ENCODE measurements at places on chromosomes 2 and 18. TPM values are rescaled to one million over a fixed set of nuclear protein-coding genes. Genes with fewer than 3 reads are reported as not detected.

Gene RBM45
- polyA plus RNA-seq = 10.1 TPM

Gene SPC25
- 0.14 TPM for polyA plus RNA-seq

Gene C2orf78
- not detected for polyA plus RNA-seq

- H3K27me3 ChIP-seq = peaks cover 22% of the 10 kb centered on the region
- H3K4me3 ChIP-seq = no peak overlapping the region
- no peaks in the 10 kb centered on the region for H3K36me3 ChIP-seq
- H3K4me1 ChIP-seq = peaks cover 12% of the 10 kb centered on the region
- no peak overlapping the region for H3K27ac ChIP-seq
- DNase-seq = no peak
Observed at GRCh38 chr2:16010951-16011620, 70.7 kb downstream of the MYCN start.

DNA sequence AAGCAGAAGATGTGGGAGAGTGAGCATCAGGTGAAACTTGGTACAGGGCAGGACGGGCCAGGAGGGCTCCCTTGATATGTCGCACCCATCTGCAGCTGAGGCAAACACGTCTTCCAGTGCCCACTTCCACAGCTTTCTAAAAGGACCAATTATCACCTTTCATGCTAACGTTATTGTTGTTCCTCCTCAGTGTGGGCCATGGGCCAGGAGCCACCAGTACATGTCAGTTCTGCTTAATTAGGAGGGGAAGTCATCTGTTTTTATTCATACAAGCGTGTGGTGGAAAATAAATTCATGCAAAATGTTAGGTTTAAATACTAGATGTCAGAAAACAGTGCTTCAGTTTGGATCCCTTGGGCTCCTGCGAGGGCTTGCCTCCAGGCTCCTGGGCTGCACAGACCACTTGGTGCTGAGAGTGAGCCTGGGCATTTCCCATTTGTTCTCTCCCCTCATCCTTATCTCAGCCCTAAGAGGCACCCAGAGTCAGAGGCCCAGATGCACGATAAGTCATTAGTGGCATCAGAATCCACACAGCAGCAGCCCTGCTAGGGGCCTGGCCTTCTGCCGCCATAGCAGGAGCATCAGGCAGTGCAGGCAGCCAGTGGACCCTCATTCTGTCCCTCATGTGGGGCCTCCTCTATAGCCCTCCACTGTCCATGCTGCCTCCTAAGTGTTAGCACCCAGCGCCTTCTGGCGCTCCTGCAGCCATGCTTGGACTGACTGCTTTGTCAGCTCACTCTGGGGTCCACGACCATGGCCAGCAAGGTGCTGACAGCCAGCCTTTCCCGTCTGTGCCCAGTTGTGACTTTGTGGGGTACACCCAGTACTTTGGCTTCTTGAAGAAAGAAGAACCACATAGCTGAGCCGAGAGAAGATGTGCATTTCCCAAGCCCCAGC is 539.8 kb upstream of the RAB6C start:
- H3K36me3 ChIP-seq = no peaks in the 10 kb centered on the region
- H3K27ac ChIP-seq = no peak overlapping the region
- DNase-seq = no peak
- H3K4me3 ChIP-seq = no peak overlapping the region

DNA sequence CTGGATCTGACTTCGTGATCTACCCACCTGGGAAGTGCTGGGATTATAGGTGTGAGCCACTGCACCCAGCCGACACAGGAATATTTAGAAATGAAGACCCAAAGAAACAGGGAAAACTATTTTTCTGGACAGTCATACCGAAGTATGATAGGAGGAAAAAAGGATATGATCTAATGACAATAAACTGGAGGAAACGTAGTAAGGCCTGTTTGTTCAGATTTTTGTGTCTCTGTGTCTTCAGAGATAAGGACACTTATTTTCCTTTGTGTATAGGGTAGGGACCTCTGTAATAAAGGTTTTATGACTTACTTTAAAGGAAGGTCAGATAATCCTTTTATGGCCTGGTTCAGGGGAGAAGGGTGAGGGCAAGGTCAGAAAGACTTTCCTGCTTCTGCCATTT is 55.9 kb downstream of the GTF2A1L start:
- H3K36me3 ChIP-seq = no peaks in the 10 kb centered on the region
- no peak for DNase-seq
- no peak overlapping the region for H3K27ac ChIP-seq
- no peaks in the 10 kb centered on the region for H3K27me3 ChIP-seq
- H3K4me3 ChIP-seq = no peak overlapping the region
- H3K4me1 ChIP-seq = no peaks in the 10 kb centered on the region

All from heart left ventricle (tissue), 16 donors.